Thoracic aorta (tissue), 2 donors: ENCODE measurements at places on chromosomes 7 and 10.
A peak's percentile ranks its signal among the peaks of the same experiment; 100 is the strongest.

- DNase-seq, result no peak
Observed at GRCh38 chr7:105587909-105588635, 6.8 kb upstream of the EFCAB10 start.

- no peak for DNase-seq
Observed at GRCh38 chr7:157573244-157573643, 236.4 kb downstream of the DNAJB6 start.

GRCh38 chr10:102245932-102246251, 560 bp downstream of the GBF1 start:
- DNase-seq, result no peak

- DNase-seq, result no peak
Observed at GRCh38 chr10:50567384-50567783, 56.4 kb downstream of the SGMS1 start.

GRCh38 chr10:130967161-130967560, 344.4 kb downstream of the TCERG1L start:
- no peak for DNase-seq

DNA sequence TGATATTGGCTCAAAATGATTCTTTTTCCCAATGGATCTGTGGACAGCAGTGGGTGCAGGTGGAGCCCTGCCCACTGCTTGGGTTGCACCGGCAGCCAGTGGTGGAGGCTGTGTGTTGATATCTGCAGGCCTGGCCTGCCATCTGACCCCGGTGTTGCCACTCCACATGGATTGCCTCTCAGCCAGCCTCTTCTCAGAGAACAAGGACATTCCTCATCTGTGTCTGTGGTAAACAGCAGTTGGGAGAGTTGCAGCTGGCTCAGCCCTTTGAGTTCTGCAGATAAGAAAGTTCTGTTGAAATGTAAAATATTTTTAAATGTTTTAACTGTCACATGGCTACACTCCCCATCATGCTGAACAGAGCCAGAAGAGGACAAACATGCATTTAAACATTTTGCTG, 374.9 kb upstream of the CELF2 start:
- DNase-seq, result peak; percentile 7

- no peak for DNase-seq
Observed at GRCh38 chr7:132966754-132967469, 115.0 kb downstream of the CHCHD3 start.

DNA sequence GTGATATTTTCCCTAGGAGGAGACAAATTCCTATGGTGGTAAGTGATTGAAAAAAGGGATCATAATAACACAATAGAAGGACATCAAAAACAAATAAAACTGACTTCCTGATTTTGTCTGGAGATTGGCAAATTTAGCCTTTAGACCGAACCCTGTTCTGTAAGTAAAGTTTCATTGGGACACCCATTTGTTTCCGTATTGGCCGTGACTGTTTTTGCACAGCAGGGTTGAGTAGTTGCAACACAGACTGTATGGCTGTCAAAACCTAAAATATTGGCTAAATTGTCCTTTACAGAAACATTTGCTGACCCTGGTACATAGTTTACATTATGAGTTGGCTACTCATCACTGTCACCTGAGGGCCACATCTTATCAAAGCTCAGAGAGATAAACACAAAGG, 168.6 kb downstream of the PRKCQ start:
- no peak for DNase-seq

- DNase-seq, result no peak
Observed at GRCh38 chr7:142632271-142633134, 116.8 kb upstream of the PRSS1 start.

DNA sequence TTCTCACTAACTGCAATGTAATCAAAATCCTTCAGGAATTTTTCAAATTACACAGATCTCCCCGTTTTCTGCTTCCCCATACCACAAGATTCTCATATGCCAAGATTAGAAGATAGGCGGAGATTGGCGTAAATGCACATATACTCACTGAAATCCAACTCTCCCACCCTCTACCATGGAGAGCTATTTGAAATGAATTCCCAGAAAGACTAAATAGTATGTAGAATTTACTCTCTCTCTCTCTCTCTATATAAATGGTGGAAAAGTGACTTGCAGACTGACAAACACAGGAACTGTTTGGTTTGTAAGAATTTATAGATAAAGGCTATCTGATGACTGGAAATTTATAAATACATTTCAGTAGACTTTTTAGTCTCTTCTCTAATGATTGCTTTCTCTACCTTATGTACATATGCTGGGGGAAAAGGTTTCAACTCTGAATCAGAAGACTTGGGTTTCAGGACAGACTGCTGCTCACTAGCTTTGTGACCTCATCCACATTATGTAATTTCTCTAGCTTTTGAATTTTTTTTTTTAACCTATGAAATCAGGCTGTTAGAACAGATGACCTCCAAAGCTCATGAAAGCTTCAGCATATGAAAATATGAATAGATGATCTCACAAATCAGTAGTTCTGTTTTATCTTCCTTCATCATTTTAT, 67.8 kb upstream of the CSTF2T start:
- no peak for DNase-seq

GRCh38 chr7:55420530-55420929, 55.4 kb downstream of the LANCL2 start:
- no peak for DNase-seq

- DNase-seq, result no peak
Observed at GRCh38 chr7:86981127-86981526, 78.3 kb downstream of the ELAPOR2 start.

DNA sequence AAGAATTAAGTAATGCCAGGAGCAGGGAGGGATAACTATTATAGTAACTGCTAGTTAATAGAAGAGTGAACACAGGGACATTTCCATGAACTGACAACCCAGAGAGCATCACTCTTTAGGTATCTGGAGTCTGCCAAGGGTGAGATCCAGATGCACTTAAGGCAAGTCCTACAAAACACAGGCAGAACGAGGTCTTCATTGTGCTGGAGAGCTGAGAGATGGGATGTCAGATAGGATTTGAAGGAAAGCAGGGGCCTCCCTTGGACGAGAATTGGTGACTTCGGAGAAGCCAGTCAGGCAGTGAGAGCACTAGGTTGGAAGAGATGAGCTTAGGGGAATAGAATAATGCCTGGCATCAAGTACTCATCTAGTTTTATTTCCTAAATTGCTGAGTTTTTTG, 684.5 kb downstream of the GATA3 start:
- DNase-seq, result no peak

- no peak for DNase-seq
Observed at GRCh38 chr10:44952779-44953231, 6.8 kb upstream of the RASSF4 start.
